Suprapubic skin (tissue), 4 donors: ENCODE measurements at places on chromosomes 13 and 19.

DNA sequence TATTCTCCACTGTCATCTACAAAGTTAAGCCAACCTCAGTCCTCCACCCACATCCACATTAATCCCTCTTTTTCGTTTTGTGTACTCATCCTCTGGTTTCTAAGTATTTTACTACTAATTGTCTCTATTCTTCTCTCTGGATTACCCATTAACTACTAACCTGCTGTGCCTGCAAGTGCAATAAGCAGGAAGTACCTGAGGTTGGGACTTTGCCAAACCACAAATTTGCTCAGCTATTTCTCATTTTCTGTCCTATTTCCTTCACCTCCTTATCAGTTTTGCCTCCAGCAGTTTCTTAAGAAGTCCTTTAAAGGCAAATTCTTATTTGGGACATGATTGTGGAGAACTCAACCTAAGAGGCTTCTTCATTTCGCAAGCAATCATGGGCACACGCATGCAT is 1708.9 kb downstream of the SLITRK5 start:
- DNase-seq: no peak

DNA sequence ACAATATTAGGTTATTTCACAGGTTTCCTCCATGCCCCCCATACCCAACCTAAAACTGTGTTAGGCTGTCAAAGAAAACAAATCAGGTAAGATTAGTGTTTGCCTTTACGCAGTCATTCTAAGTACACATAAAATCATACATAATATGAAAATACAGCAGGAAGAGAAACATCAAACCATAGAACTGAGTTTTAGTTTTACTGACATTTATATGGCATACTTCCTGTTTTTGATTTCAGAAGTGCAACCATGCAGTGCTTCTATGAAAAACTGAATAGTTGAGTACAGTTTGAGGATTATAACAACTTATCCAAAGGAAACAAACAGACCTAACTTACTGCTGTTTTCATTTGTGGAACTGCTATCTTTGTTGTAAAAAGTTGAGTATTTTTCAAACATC is 91.3 kb downstream of the KCNRG start:
- no peak for DNase-seq

DNA sequence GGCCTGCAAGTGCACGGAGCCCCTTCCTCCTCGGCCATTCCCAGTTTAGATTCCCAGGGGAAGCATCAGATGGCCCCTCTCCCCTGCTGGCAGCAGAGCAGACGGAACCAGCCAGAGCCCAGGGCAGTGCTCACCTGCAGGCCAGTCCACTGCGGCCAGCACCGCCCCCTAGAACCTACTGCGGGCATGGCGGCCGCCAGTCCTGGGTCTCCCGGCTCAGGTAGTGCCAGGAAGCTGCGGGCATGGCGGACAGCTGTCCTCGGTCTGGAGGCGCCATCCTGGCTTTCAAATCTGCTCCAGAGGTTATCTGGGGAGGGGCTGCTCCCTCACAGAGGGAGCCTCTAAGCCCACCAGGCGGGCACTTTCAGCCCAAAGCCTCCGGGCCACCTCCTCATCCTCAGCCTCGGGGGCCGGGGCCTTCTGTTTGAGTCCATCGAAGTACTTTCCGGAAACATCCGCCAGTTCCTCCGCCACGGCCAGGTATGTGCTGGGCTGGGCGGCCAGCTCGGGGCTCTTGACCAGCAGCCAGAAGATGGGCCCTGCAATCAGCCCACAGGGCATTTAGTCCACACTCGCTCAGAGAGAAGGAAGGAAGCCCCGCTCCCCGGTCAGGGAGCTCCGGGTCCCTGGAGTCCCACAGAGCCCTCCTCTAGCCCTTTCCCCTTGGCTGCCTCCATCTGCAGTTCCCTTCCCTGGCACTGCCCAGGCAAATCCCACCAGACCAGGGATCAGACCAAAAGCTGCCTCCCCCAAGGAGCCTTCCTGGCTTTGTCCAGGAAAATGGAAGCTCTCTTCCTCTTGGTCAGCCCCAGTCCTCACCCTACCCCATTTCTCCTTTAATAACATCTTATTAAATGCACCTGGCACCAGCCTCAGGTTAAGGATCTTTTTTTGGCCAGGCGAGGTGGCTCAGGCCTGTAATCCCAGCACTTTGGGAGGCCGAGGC is 7.0 kb upstream of the GP6 start:
- DNase-seq: no peak

DNA sequence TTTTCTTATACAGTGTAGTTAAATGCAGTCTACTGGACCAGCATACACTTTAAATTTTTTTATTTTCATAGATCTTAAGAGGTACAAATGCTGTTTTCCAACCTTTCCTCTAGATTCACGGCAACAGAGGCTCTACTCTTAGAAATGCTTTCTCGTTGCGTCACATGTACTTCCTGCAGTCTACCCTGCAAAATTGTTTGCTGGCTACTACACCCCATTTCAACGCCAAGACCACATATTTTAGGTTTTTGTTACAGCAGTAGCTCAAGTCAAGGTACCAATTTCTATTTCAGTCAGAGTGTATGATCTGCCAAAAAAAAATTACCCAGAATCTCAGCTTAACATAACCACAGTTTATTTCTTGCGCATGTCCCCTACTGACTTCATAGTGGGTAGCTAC is 94.1 kb downstream of the TNFSF13B start:
- DNase-seq: no peak

- no peak for DNase-seq
Measured at GRCh38 chr13:52085421-52085820, 43.5 kb downstream of the NEK5 start.

DNA sequence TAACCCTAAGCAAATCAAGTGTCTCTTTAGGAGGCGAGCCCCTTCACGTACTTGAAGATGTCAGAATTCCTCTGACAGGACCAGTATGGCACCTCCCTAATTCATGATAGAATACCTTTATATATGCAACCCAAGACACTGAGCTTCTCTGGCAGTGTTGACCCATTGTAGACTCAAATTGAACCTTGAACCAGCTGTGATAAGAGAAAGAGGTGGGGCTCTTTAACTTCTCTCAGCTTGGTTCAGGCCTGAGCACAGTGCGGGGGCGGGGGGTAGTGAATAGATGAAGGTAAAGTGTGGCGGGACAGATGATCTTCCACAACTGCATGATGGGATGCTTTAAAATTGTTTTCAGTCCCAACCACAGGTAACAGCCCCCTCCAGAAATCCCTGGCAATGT is 12.1 kb downstream of the MBNL2 start:
- DNase-seq: no peak

DNA sequence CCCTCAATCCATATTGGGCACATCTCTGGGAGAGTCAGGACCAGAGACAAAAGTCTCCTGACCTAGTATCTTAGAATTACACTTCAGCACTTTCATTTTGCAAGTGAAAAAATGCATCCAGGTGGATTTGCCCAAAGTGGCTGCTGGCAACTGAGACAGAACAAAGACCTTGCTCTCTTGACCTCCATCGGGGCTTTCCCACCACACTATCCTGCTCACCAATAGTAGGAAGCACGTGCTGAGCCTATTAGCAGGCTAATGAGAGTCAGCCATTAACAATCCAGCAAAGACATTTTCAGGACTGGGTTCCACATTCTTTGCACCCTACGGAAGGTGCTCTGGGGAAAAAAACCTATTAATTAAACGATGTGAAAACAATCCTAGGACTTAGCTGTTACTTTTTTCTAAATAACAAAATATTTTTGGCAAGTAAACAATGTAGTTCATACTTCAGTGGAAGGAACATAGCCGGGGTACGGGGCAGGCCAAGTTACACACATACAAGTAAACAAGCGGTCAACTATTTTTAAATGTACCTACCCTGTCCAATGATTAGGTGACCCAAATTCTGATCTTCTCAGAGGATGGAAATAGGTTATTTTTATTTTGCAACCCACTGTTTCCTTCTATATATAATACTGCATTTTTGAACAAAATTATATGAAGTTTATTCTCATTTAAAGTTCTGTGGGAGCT is 78.6 kb downstream of the CDADC1 start:
- DNase-seq: no peak

DNA sequence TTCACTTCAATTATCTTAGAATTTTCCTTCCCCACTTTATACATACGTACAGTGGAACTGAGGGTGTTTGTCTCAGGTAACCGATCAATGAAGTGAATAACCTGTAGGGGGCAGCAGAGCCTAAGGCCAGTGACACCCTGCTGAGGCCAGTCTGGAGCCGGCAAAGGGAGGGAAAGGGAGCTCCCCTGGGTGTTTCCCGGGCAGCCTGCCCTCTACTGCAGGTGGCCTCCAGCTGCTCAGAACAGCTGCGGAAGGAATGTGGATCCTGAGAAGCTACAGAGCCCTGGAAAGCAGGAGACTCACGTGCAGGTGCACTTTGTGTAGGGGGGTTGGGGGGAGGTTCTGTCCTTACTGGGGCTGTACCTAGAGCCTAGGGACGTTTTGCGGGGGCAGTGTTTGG is 832 bp upstream of the ZNF491 start:
- DNase-seq: peak; percentile 88

GRCh38 chr13:99989276-99990125 is 7.9 kb downstream of the ZIC2 start:
- no peak for DNase-seq

DNA sequence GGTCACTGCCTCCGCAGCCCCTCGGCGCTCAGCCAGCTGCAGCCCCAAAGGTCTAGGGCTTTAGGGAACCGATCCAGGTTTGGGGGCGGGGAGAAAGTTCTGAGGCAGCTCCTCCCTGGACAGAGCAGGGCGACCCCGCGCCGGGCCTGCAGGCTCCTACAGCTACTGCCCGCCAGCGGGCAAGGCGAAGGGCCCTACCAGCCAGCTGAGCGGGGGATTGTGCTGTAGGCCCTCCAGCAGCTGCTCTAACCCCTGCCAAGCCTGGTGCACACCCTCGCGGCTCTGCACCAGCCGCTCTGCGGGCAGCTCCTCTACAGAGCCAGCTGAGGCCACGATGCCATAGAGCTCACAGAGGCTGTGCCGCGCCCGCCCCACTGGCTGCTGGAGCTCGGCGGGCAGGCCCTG is 14.0 kb downstream of the PLIN4 start:
- DNase-seq: no peak

DNA sequence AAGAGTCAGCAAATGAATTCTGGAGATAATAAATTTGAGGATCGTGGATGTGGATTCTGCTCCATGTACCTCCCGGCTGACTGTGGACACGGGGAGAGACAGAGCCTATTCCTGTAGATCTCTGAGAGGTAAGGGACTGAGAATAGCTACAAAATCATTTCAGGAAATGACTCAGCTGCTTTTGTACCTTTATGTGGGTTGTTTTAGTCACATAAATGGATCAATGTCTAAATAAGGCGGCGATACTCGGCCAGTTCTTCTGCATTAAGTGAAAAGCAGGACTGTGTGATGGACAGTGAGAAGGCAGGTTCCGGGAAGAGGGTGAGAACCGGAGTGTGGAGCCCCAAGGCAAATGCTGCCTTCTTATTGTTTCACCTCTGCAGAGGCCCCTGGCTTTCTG is 128.1 kb downstream of the EFNB2 start:
- DNase-seq: no peak

- DNase-seq: peak; percentile 56
Measured at GRCh38 chr19:35395382-35396199, 24.7 kb downstream of the GPR42 start.
